Dorsolateral prefrontal cortex (tissue), 122 donors: ENCODE measurements at places on chromosomes 7 and 10.

GRCh38 chr7:101094791-101095375, 9.6 kb downstream of the TRIM56 start:
- DNase-seq = no peak

DNA sequence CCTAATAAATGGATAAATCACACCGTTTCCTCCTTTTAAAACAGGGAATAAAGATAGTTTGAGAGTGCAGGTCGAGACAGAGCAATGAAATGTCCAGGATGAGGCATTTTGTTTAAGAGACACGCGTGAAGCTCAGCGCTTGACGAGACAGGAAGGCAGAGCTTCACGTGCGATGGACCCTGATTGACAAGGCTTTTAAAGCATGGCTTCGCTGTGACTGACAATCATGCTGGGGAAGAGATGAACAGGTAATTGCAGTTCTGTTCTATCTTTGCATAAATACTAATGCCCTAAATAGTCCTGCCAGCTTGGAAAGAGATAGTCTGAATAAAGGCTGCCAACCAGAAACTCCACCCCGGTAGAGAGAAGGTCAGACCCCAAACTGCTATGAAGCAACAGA, 442.3 kb upstream of the PFKP start:
- no peak for DNase-seq

DNA sequence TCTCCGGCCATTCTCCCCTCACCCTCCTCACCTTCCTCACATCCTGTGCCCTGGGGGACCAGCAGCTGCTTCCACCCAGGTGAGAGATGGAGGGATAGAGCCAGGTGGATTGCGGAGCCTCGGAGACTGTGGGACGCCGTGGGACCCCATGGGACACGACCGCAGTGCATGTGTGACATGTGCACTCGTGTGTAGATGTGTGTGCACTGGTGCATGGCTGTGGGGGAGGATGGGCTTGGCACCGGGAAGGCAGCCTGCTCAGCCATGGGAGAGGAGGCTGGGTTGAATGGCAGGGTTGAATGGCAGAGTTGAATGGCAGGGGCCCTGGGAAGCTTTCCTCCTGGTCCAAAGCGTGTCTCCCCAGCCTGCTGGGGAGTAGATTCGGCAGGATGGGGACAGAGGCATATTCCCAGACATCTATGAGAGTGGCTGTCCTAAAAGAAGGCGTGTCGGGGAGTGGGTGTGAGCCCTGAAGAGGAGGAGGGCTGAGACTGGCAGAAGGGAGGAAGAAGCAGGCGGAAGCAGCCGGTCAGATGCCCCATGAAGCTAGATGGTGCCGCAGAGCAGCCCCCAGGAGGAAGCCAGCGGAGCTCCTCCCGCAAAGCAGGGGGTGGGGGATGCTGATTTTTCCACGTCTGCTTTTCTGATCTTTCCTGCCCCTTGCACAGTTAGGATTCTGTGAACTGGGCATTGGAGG, 815 bp downstream of the GIMAP8 start:
- DNase-seq = no peak

DNA sequence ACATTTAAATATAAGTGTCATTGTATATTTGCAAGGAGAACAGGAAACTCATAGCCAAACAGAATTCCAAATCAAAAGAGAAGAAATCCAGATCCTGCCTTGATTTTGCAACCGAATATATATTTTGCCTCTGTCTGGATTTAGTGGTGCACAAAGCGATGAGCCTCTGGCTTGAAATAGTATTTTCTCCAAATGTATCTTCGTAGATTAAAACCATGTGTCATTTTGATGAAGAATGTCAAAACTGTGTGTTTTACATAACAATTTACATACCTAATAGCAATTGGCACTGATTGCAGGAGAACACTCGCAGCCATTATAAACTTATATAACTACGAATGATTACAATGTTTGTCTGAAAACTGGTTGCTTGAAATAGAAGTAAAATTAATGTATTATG, 156.4 kb downstream of the ARID5B start:
- DNase-seq = no peak

DNA sequence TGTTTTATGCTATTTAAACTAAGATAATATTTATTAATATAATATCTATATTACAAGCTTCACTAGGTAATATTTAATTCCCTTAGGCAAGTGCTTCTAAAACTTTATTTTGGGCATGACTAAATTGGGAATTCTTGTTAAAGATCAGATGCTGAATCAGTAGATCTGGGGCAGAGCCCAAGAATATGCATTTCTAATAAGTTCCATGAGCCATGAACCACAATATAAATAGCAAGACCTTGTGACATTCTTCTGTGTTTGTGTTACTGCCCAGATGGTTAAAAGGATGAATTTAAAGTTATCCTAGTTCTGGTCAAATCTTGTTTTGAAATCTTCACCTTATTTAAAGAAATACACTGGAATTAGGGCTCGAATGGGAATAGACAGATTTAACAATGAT, 258.4 kb upstream of the CACNA2D1 start:
- DNase-seq = no peak

DNA sequence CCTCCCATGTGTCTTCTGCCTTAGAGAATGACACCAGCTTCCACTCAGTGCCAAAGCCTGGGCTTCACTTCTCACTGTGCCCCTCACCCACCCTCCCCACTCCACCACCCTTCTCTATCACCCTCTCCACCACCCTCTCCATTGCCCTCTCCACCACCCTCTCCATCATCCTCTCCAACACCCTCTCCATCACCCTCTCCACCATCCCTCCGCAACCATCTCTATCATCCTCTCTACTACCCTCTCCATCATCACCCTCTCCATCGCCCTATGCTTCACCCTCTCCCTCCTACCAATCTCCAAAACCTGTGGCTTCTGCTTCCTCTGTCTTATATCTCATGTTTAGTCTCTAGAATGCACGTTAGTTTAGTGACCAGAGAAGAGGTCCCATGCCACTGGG, 91.0 kb upstream of the TMEM72 start:
- no peak for DNase-seq

GRCh38 chr10:50653758-50654157, 30.0 kb upstream of the SGMS1 start:
- DNase-seq = no peak

- no peak for DNase-seq
Measured at GRCh38 chr7:127877951-127878350, 153.3 kb downstream of the LRRC4 start.

DNA sequence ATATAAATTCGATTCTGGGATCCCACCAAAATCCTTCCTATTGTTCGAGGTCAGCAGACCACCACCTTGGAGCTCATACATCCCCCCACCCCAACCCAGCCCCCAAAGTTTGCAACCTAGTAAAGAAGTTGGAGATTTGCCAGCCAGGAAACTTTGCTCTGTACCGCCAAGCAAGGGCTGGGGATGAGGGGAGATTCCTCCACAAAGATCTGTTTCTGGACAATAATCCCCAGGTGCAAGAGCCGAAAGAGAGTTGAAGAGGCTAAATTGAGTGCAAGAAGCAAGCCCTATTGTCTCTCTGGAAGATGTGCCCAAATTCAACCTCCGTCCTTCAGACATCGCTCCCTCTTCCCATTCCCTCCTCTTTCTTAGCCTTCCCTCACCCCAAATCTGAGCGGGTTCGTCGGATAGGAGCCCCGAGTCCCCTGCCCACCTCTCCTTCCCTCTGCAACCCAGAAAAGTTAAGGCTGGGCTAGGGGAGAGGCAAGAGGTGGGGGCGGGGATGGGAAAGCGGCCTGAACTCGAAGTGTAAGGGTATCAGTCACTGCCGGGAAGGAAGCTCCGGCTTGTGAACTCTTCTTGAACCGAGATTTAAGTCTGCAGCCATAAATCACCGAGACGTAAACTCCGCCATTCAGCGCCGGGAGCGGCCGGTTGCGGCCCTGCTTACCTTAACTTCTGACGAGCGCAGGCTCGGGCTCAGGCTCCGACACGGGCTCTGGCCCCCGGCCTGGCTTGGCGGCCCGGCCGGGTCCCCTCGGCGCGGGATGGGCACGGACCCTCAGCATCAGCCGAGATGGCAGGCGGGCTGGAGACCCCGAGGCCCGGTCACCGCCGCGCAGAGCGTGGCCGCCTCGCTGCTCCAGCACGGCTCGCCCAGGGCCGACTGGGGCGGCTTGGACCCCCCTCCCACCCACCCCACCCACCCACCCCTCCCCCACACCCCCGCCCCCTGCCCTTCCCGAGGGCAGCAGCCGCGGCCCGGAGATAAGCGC, 10.8 kb upstream of the HOXA2 start:
- no peak for DNase-seq

DNA sequence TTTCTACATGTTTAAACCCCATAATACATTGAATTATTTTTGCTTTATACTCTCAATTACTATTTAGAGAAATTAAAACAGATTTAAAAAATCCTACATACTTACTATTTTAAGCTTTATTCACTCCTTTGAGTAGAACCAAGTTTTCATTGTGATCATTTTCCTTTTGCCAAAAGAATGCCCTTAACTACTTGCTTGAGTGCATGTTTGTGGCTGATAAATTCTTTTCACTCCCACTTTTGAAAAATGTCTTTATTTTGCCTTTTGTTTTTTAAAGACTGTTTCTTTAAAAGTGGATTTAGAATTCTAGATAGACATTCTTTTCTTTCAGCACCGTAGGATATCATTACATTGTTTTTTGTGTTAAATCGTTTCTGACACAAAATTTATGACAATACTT, 22.3 kb upstream of the AGR3 start:
- DNase-seq = no peak

GRCh38 chr10:28879875-28880682, 202.8 kb downstream of the BAMBI start:
- no peak for DNase-seq

DNA sequence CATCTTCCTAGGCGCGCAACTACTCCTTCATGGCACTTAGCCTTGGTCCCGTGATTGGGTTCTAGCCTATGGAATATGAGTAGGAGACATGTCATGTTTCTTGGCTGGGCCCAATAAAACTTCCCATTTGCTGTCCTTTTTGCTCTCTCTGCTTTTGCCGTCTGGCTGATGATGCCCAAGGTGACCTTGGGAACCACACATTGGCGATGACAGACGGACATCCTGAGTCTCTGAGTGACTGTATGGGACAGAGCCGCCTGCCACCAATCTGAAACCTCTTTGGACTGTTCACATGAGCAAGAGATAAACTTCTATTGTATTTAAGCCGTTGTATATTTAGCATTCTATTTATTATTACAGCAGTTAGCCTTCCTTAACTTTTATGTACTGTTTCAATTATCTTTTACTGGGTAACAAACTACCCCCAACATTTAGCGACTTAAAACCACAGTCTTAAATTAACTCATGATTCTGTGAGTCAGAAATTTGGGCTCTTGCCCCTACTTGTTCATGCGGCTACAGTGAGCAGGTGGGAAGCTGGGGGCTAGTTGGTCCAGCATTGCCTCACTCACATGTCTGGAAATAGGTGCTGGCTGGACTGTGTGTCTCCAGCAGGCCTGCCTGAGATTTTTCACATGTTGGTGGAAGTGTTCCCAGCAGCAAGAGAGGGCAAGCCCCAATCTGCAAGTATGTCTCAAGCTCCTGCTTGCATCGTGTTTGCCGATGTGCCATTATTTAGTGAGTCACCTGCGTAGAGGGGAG, 71.7 kb downstream of the NOD1 start:
- DNase-seq = no peak
